ENCODE measurements at places on chromosomes 13 and 19. TPM values are rescaled to one million over a fixed set of nuclear protein-coding genes. Genes with fewer than 3 reads are reported as not detected.

GRCh38 chr19:1016647-1017114, 4.2 kb downstream of the TMEM259 start:
- H3K27ac ChIP-seq: peak overlapping the region; percentile 54
- no peaks in the 10 kb centered on the region for H3K27me3 ChIP-seq
- H3K4me1 ChIP-seq: peaks cover 27% of the 10 kb centered on the region
- DNase-seq: peak; percentile 77

DNA sequence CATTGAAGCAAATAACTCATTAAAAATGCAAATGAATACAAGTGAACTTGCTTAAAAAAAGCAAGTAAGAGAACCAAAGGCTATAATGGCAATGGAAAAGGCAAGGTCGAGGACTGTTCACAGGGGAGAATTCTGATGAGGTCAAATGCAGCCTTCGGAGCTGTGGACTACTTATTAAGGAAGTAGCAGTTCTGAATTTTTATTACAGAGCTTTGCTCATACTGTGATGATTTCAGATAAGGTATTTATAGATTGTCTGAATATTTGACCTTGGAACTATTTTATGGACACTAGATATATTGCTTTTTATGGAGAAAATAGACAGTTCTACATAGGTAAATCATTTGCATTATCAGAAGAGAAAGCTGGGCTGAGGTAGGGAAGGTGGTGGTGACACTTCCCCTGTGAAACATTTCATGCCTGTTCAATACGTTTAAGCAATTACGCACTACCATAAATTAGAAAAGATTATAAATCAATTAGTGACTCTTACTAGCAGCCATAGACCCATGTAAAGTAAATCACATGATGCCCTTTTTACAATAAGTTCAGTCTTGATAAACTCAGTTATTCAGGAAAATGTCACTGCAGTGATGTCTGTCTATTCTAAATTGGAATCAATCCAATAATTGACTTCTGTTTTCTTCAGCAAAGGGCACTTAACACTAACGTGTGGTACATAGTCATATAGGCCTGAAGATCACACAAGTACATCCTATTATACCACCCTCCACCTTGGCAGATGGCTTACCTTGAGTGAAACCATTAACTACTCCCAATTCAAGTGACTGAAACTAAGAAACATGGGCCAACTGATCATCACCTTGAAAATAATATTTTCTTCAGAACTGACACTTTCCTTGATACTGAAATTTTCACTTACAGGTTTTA, 260.0 kb downstream of the KLF12 start:
- no peak overlapping the region for H3K27ac ChIP-seq
- no peaks in the 10 kb centered on the region for H3K36me3 ChIP-seq
- no peak for DNase-seq
- no peaks in the 10 kb centered on the region for H3K4me1 ChIP-seq
- H3K4me3 ChIP-seq: no peak overlapping the region

Gene FAAP24
- 1.2 TPM for total RNA-seq

DNA sequence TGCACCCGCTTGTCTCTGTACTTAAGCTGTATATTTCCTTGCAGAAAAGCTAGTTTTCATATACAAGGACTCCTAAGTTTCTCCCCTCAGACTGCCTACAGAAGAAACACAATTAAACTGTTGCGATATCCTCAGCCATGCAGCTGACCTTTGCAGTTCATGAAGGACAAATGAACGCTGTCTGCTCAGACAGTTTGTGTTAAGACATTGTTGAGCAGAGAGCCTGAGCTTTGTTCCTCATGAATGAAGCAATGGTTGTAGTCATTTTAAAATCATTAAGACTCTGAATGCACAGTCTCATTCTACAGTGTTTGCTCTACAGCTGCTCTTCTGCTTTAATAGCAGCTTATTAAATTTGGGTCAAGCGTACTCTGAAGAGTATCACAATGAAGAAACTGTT, 23.2 kb upstream of the MAB21L1 start:
- no peaks in the 10 kb centered on the region for H3K27me3 ChIP-seq
- H3K4me3 ChIP-seq: no peak overlapping the region
- no peaks in the 10 kb centered on the region for H3K36me3 ChIP-seq
- H3K27ac ChIP-seq: no peak overlapping the region

Gene ZNF582
- total RNA-seq: 3.8 TPM
